Kidney (tissue), 22 donors: ENCODE measurements at places on chromosomes 11 and 22. TPM values are rescaled to one million over a fixed set of nuclear protein-coding genes. Genes with fewer than 3 reads are reported as not detected.

ALX4 gene
- polyA plus RNA-seq, result 0.09 TPM

RIC3 gene
- polyA plus RNA-seq, result 10.5 TPM

CHST1 gene
- polyA plus RNA-seq, result 2.9 TPM

RFPL1 gene
- polyA plus RNA-seq, result not detected

OR52N4 gene
- polyA plus RNA-seq, result not detected

FAM227A gene
- 0.80 TPM for polyA plus RNA-seq

DNA sequence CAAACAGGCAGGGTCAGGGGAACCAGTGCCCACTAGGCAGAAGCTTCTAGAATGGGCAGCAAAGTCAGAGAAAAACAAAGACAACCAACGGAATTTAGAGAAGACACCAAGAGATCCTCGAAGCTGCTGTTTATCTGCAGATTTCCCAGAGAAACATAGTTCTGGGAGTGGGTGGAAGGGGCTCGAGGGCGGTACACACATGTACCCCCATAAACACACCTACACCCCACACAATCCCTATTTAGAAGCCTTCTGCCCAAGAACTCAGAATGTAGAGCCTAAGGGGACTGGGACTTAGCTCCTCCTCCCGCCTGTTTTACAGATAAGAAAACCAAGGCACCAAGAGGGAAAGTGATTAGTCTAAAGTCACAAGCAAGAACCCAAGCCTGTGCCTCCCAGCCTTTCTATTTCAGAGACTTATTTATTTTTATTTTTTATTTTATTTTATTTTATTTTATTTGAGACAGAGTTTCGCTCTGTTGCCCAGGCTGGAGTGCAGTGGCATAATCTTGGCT is 6.4 kb downstream of the NPTXR start:
- no peaks in the 10 kb centered on the region for H3K36me3 ChIP-seq
- H3K4me1 ChIP-seq, result no peaks in the 10 kb centered on the region
- H3K27me3 ChIP-seq, result no peaks in the 10 kb centered on the region
- DNase-seq, result peak; percentile 15
- no peak overlapping the region for H3K27ac ChIP-seq

DNA sequence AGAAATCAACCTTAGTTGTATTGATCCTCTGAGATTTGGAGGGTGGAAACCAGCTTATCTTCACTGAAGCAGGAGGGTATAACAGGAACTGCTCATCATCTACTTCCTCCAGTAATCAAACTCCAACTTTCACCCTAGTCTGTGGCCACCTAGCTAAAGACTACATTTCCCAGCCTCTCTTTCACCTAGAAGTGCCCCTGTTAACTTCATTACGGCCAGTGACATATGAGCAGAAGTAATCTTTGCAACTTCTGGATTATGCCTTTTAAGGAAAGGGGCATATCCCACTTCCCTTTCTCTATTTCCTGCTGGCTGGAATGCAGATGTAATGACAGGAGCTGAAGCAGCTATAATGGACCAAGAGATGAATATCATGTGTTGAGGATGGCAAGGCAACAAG is 7.6 kb upstream of the VPS37C start:
- no peaks in the 10 kb centered on the region for H3K27me3 ChIP-seq
- H3K4me3 ChIP-seq, result no peak overlapping the region
- H3K27ac ChIP-seq, result no peak overlapping the region
- H3K36me3 ChIP-seq, result no peaks in the 10 kb centered on the region

GRCh38 chr11:57251037-57251436 is 14.0 kb upstream of the APLNR start:
- H3K27ac ChIP-seq, result no peak overlapping the region
- DNase-seq, result no peak
- H3K36me3 ChIP-seq, result no peaks in the 10 kb centered on the region
- H3K4me3 ChIP-seq, result no peak overlapping the region
- no peaks in the 10 kb centered on the region for H3K27me3 ChIP-seq

DNA sequence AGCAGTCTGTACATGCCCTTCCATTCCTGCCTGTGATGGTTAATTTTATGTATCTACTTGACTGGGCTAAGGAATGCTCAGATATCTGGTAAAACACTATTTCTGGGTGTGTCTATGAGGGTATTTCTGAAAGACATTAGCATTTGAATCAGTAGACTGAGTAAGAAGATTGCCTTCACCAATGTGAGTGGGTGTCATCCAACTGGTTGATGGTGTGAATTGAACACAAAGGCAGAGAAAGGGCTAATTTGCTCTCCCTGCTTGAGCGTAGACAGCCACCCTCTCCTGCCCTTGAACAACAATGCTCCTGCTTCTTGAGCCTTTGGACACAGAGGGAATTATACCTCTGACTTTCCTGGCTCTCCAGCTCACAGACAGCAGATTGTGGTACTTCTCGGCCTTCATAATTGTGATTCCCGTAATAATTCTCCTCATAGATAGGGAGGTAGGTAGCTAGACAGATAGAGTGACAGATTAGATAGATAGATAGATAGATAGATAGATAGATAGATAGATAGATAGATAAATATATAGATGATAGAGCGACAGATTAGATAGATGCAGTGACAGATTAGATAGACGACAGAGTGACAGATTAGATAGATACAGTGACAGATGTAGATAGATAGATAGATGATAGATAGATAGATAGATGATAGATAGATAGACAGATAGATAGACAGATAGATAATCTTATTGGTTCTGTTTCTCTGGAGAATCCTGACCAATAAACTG is 370.6 kb downstream of the CADM1 start:
- no peak overlapping the region for H3K27ac ChIP-seq
- H3K36me3 ChIP-seq, result no peaks in the 10 kb centered on the region
- H3K27me3 ChIP-seq, result no peaks in the 10 kb centered on the region
- no peaks in the 10 kb centered on the region for H3K4me1 ChIP-seq
- no peak overlapping the region for H3K4me3 ChIP-seq

DNA sequence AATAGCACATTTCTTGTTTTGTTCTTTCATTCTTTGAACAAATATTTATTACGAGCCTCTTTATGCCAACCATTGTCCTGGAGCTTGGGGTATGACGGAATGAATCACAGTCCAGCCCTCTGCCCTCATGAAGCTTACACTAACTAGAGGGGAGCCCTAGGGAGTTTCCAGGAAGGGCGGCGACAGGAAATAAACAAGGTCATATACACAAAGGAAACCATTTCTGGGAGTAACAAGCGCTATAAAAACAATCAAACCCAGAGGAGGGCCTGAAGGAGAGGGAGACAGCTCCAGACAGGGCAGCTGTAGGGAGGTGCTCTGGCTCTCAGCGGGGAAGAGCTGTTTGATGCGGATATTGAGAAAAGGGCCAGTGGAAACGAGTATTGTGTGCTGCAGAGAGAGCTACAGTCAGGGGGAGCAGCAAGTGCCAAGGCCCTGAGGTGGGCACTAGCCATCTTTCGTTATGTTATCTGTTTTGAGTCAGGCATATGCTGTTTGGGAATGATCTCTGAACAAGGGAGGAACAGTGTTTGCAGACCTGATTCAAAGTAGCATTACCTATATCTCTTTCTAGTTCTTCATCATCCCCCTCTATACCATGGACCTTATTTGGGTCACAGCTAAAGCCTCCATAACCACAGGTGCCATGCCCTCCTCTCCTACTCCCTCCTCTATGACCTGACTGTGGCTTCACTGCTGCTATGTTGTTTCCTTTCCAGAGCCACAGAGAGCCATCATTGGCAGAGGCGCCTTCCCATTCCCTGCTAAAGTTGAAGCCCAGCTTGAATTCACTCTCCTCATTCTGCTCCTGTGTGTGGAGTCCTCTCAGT is 15.3 kb upstream of the ZBTB16 start:
- H3K27ac ChIP-seq, result no peak overlapping the region
- DNase-seq, result no peak
- H3K4me3 ChIP-seq, result no peak overlapping the region

DNA sequence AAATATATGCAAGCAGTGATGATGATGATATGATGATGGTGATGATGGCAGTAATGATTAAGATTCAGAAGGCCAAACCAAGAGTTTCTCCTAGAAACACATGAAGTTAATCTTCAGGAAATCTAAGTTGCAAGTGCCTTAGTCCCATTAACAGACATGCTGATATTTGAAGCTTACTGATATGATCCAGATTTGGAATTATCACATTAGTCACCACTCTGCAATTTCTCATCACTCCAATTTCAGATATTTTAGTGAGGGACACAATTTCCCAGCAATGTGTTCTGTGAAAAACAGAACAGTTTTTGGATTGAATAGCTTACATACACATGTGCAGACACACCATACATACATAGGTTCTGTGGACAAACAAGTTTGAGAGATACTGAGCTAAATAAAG is 411.4 kb upstream of the FAT3 start:
- H3K36me3 ChIP-seq, result no peaks in the 10 kb centered on the region
- no peaks in the 10 kb centered on the region for H3K4me1 ChIP-seq
- no peaks in the 10 kb centered on the region for H3K27me3 ChIP-seq
- DNase-seq, result no peak

DNA sequence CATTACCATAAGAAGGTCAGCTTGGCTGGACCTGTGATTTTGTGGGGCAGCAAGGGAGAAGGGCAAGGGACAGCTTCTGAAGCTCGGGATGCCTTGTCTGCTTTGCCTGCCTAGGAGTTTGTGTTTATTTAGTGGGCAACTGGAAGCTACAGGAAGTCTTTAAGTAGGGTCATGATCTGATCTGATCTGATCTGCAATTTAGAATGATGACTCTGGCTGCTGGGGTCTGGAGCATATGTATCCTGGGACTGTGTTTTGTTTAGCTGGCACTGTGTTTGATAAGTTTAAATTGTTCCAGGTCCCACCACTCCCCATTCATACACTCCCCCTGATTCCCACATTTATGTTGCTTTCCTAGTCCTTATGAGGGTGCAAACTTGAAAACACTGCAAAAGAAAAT is 47.7 kb upstream of the HTATIP2 start:
- H3K4me1 ChIP-seq, result no peaks in the 10 kb centered on the region
- no peak overlapping the region for H3K4me3 ChIP-seq
- H3K27ac ChIP-seq, result no peak overlapping the region
- no peaks in the 10 kb centered on the region for H3K27me3 ChIP-seq
- H3K36me3 ChIP-seq, result no peaks in the 10 kb centered on the region

DNA sequence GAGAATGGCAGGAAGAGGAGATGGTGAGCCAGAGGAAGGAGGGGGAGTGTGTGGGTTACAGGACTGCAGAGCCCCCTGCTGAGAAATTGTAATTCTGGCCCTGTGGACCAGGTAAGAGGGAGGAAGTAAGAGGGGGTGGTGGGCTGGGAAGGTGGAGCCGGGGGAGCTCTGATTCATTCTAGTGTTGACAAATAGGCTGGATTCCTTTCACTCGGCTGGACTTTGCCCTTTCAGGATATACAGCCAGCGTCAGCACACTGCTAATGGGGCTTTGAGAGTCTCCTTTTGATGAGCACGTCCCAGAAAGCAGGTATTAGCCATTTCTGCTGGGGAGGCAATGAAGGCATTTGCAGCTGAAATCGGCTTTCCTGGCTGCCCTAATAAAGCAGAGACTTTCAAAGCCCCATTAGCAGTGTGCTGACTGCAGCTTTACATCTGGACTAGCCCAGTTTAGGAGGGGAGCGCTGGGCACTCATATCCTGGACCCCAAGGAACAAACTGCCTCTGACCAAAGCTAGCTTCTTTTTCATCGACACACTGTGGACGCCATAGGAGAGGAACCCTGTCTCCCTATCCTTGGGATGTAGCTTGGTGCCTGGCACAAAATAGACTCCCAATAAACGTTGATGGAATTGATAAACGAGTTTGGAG is 44.8 kb upstream of the CADM1 start:
- no peaks in the 10 kb centered on the region for H3K4me1 ChIP-seq
- DNase-seq, result peak; percentile 59
- H3K4me3 ChIP-seq, result no peak overlapping the region
- no peaks in the 10 kb centered on the region for H3K36me3 ChIP-seq
- no peaks in the 10 kb centered on the region for H3K27me3 ChIP-seq
- no peak overlapping the region for H3K27ac ChIP-seq

DNA sequence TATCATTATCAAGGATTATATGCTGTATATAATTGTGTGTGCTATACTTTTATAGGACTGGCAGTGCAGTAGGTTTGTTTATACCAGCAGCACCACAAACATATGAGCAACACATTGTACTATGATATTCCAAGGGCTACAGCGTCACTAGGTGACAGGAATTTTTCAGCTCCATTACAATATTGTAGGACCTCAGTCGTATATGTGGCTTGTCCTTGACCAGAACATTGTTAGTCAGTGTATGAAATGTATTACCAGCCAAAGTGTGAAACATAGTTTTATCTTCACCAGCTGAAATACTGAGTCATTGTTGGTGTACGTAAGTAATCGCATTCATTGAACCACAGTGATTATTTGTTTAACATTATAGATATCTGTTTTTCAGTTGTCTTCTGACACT is 20.4 kb downstream of the JHY start:
- H3K36me3 ChIP-seq, result no peaks in the 10 kb centered on the region
- no peak overlapping the region for H3K4me3 ChIP-seq
- no peak overlapping the region for H3K27ac ChIP-seq
- peaks cover 4% of the 10 kb centered on the region for H3K4me1 ChIP-seq

GRCh38 chr11:93662175-93662570 is 691 bp downstream of the CEP295 start:
- no peaks in the 10 kb centered on the region for H3K4me1 ChIP-seq
- peak overlapping the region; percentile 93 for H3K4me3 ChIP-seq
- no peaks in the 10 kb centered on the region for H3K27me3 ChIP-seq
- H3K36me3 ChIP-seq, result no peaks in the 10 kb centered on the region
- H3K27ac ChIP-seq, result peak overlapping the region; percentile 71

GRCh38 chr11:22430141-22430541 is 92.0 kb downstream of the SLC17A6 start:
- no peak for DNase-seq
- H3K4me3 ChIP-seq, result no peak overlapping the region
- H3K36me3 ChIP-seq, result no peaks in the 10 kb centered on the region
- no peaks in the 10 kb centered on the region for H3K27me3 ChIP-seq

DNA sequence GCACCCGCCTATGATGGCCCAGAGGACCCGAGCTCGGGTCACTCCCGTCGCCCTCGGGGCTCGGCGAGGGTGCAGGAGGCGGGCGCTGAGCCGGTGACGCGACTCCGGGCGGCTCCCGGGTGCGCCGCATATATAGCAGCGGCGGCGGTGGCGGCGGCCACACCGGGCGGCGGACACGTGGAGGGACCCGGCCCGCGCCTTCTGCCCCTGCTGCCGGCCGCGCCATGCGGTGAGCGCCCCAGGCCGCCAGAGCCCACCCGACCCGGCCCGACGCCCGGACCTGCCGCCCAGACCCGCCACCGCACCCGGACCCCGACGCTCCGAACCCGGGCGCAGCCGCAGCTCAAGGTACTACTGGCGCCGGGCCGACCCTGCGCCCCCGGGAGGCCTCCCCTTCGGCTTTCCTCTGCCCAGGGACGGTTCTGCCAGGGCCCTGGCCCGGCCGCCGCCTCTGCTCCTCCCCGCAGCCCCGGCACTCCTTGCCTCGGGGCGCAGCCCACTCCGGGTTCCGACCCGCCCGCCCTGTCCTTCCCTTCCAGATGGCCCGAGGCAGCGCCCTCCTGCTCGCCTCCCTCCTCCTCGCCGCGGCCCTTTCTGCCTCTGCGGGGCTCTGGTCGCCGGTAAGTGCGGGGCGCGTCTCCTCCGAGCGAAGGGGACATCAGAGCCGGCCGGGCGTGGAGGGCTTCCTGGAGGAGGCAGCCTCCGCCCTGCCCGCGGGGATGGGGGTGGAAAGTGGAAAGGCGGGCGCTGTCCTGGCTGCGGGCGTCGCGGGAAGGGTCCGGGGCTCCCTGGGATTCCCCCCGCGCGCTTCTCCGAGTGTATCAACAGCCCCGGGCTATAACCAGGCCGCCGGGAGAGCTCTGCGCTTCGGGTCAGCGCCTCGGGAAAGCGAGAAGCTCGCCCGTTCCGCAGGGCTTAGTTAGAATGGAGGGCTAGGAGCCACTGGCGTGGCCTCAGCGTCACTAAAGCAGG is at the start of gene GAL:
Gene GAL, plus strand, starts transcription at position 160 of the 972 bp plus-strand sequence. Its CDS starts 380 bp downstream, at position 540.
- H3K4me1 ChIP-seq, result no peaks in the 10 kb centered on the region
- peak; percentile 55 for DNase-seq
- H3K27ac ChIP-seq, result no peak within 1 kb of the TSS
- peaks cover 11% of the 10 kb centered on the region for H3K27me3 ChIP-seq
- H3K36me3 ChIP-seq, result no peaks in the 10 kb centered on the region

- H3K4me1 ChIP-seq, result no peaks in the 10 kb centered on the region
- no peak overlapping the region for H3K27ac ChIP-seq
- H3K27me3 ChIP-seq, result no peaks in the 10 kb centered on the region
Measured at GRCh38 chr11:4645974-4646373, 2.2 kb downstream of the OR51E1 start.
